ENCODE measurements at places on chromosomes 5 and 9. TPM values are rescaled to one million over a fixed set of nuclear protein-coding genes. Genes with fewer than 3 reads are reported as not detected.

The SHB gene
- total RNA-seq, result 0.69 TPM

- DNase-seq, result no peak
- H3K4me3 ChIP-seq, result no peak overlapping the region
- no peaks in the 10 kb centered on the region for H3K27me3 ChIP-seq
- no peaks in the 10 kb centered on the region for H3K4me1 ChIP-seq
- H3K36me3 ChIP-seq, result no peaks in the 10 kb centered on the region
- H3K27ac ChIP-seq, result no peak overlapping the region
These were observed 1.6 kb upstream of the LCN8 start for GRCh38 chr9:136759436-136760325.

The ZBED3 gene
- total RNA-seq, result 0.59 TPM

DNA sequence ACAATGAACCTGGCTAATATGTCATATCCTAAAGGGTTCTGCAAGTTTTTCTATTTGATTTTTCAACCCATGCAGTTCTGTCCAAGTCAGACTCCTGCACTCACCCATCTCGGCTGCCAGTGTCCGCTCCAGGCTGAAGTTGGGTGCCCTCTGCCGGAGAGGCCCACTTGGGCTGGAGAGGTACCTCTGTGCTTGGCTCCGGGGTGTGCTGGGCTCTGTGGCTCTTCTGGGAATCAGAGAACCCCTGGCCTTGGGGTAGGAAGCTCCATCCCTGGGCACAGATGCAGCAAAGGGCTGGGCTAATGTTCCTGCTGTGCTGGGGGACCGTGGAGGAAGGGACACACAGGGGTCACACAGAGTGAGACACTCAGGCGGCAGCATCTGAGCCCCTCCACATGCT, 26.2 kb downstream of the ORM2 start:
- H3K27me3 ChIP-seq, result no peaks in the 10 kb centered on the region
- peaks cover 20% of the 10 kb centered on the region for H3K4me1 ChIP-seq

DNA sequence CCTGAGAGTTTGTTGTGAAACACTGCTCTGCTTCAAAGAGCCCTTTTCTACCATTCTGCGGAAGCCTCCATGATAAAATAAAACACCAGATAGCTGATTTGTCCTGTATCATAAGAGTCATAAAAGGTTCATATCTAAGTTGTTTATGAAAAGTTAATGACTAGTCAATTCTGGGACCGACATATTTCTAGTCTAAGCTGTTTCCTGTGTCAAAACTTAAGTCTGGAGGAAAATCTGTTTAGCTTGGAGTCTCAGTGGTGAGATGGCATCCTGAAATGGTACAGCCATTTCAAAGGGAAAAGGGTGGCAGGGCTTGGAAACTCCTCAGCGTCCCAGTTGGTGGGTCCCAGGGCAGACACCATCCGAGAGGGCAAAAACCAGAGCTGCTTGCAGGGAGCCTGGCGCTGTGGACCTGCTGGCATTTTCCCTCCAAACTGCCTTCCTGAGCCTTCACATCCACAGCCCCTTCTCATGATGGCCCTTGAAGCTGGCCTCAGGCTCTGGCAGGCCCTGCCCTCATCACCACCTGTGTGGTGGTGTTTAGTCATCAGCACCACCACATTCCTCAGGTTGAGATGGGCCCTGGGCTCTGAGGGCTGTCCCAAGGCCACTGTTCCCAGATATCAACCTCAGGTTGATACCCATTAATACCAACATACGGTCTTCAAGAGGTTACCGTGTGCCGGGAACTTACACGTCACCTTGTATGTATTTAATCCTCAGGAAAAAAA, 184.0 kb downstream of the HSPA4 start:
- no peak for DNase-seq
- no peak overlapping the region for H3K27ac ChIP-seq
- no peaks in the 10 kb centered on the region for H3K27me3 ChIP-seq
- H3K36me3 ChIP-seq, result no peaks in the 10 kb centered on the region
- no peak overlapping the region for H3K4me3 ChIP-seq
- H3K4me1 ChIP-seq, result no peaks in the 10 kb centered on the region

DNA sequence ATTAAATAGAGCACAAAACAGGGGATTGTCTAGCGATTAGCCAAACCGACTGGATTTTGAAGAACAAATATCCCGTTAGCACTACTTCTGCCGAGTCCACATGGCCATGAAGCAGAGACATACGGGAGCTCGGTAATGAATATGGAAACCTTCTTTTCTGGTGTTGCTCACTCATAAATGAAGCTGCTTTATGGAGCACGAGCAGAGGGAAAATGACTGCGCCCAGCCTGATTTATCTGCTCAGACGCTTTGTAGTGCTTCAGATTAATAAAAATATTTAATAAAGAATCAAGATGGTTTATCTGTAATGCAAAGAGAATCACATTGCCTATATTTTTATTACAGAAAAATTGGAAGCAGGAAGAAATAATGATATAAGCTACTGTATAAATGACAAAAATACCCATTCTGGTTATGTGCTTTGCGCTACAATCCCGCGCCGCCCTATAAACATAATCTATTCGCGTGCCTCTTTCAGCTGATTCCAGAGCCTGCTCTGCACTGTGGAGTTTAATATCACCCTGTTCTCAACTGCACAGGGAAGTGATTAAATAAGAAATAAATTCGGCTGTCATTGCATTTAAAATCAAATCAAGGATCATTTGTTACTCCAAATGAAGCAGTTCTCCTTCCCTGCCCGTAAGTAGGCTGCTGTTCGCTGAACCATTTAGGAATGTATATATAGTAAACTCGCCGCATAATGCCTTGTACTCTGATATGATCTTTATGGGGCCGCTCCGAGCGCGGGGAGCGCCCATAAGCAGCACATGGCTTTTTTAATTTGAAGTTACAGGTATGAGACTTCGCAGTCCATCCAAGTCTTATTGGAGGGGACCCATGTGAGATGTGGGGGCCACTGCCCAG, 22.3 kb upstream of the UBAC1 start:
- no peaks in the 10 kb centered on the region for H3K27me3 ChIP-seq
- no peaks in the 10 kb centered on the region for H3K36me3 ChIP-seq
- H3K4me3 ChIP-seq, result no peak overlapping the region
- H3K4me1 ChIP-seq, result peaks cover 14% of the 10 kb centered on the region

DNA sequence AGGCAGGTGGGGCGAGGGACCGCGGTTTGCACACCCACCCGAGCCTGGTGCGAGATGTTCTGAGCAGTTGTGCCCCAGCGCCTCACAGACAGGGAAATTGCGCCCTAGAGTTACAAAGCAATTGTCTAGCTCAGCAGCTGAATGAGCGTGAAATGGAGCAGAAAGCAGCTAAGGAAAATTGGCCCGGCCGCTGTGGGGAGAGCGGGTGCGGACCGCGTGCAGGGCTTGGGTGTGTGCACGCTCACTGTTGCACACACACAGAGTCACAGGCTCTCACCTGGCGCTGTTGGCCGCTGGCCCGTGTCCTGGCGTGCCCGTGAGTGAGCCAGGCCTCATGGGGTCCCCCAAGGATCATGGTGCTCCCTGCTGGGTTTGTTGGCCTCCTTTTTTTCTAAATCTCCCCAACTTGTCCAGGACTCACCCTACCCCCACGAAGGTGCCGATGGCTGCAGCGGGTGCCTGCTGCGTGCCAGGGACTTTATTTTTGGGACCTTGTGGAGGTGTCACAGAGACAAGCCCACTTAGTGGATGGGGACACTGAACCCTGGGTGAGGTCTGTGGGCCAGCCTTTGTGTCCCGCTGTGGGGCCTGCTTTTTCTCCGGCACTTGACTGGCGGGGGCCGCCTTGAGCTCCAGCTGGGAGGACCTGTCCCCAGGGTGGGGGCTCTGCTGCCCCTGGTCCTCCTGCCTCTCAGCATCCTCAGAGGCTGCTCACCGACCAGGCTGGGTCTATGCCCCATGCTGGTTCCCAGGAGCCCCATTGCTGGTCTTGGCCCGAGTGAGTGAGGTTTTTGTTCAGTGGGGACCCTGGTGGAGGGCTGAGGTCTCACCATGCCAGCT, 5.2 kb downstream of the RXRA start:
- no peak overlapping the region for H3K4me3 ChIP-seq
- DNase-seq, result no peak
- H3K27ac ChIP-seq, result no peak overlapping the region
- H3K4me1 ChIP-seq, result peaks cover 8% of the 10 kb centered on the region
- H3K36me3 ChIP-seq, result no peaks in the 10 kb centered on the region
- no peaks in the 10 kb centered on the region for H3K27me3 ChIP-seq
